ENCODE measurements at places on chromosomes 16 and 17. TPM values are rescaled to one million over a fixed set of nuclear protein-coding genes. Genes with fewer than 3 reads are reported as not detected.

Gene TMEM95
- total RNA-seq = not detected

Gene MT1H
- 2.3 TPM for total RNA-seq

Gene CDH13
- total RNA-seq = not detected

DNA sequence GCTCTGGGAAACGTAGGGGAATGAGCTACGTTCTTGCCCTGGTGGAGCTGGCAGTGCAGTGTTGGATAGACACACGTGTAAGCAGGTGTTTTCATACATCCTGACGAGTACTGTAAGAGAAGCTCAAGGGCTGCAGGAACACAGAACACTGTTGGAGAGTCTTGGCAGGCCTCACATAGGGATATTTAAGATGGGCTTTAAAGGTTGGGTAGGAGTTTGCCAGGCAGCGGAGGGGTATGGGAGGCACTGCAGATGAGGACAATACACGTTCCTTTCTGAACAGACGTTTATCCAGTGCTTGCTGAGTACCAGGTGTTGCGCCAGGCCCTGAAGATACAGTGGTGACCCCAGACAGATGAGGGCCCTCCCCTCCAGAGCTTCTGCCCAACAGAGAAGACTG is 6.3 kb downstream of the KDM8 start:
- no peak for DNase-seq

DNA sequence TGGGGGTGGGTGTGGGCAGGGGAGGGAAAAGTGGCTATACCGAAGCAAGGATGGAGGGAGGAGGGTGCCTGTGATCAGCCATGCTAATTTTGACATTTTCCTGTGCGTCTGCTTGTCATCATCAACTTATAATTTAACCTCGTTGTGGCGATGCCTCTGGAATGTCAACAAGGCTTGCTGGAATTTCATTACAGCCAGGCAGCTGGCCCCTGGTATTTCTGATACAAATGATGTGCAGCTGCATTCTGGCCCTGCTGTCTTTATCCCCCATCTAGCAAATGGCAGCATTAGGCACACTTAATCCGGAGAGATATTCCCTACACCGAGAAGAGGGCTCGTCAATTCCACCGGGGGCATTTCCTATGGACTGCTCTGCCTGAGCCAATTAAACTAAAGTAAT is 278.3 kb upstream of the CCL2 start:
- DNase-seq = no peak

- no peak for DNase-seq
These were observed 435.3 kb upstream of the ZFHX3 start for GRCh38 chr16:73483076-73483791.

DNA sequence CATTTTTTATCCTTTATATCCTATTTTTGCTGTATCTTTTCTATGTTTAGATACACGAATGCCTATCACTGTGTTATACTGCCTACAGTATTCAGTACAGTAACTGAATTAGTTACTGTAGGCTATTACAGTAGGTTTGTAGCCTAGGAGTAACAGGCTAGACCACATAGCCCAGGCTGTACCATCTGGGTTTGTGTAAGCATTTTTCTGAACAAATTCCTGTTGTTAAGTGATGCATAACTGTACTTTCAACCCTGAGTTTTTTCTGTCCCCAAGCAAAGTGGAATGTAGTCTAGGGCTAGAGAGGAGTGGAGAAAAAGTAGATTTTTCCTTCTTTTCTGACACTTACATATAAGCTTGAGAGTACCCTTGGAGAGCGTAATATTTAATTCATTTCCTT is 282.1 kb downstream of the HS3ST3B1 start:
- DNase-seq = no peak

GRCh38 chr16:80197741-80198201 is 343.0 kb upstream of the DYNLRB2 start:
- no peak for DNase-seq

DNA sequence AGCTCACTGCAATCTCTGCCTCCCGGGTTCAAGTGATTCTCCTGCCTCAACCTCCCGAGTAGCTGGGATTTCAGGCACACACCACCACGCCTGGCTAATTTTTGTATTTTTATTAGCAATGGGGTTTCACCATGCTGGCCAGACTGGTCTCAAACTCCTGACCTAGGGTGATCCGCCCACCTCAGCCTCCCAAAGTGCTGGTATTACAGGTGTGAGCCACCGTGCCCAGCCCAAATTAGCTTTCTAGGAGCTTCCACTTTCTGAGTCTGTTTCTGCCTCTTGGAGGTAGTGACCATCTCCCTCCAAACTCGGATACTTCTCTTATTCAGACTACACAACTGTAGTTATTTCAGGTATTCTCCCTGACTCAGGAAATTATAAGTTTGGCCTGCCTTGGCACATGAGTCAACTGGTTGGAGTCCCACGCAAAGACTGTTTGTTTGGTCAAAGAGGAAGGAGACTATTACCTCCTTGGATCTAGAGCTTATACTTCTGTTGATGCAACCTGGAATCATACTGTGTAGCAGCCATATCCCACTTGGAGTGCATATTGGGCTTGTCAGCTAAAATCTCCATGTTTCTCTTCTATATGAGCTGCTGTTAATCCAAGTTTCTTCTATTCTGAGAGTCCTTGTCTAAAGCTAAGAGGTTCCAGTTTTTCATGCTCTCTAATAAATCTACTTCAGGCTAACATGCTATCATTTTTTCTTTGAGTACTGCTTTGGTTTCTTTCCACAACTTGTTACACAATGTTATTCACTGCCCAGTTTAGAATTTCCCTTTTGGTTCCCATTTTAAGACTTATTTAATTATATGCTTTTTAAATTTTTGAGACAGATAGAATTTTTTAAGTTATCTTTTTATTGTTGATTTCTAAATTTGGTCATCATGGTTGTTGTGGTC is 7.5 kb downstream of the IL4R start:
- DNase-seq = no peak

DNA sequence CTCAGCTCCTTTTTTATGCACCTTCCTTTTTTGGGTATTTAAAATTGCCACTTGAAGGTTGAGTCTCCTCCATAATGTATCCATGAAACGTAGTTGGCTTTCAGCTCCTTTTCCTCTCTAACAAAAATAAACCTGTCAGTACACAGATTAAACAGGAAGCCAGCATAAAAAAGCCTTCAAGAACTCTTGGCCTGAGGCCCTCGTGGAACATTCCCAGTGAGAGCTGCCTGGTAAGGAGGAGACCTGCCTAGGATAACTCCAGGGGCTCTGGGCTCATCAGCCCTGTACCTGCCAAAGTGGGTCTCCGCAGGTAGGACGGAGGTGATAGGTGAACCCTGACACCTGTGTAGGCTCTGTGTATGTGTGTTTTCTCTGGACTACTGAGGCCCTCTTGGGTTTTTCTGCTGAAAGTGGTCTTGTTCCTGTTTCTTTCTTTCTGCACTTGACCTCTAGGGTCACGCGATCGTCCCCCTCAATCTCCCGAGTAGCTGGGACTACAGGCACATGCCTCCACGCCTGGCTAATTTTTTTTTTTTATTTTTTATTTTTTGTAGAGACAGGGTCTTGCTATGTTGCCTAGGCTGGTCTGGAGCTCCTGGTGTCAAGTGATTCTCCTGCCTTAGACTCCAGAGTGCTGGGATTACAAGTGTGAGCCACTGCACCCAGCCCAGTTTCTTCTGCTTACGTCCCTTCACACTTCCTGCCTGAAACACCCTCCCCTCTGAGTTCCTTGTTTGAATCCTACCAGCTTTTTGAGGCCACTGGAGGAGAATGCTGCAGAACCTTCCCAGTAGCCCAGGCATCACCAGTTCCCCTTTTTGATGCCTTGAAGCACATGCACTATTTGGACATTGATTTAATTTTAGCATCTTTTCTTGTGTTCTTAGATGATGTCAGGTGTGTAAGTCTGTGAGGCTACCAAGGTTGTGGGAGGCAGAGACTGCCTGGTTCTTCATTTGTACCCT is 9.8 kb downstream of the PGS1 start:
- no peak for DNase-seq

Data from activated naive CD8-positive, alpha-beta T cell treated with anti-CD3 and anti-CD28 coated beads for 36 hours (primary cell).